ENCODE measurements at places on chromosomes 3 and 15. TPM values are rescaled to one million over a fixed set of nuclear protein-coding genes. Genes with fewer than 3 reads are reported as not detected.

Gene DLEC1
- total RNA-seq: 1.0 TPM

Gene HEMK1
- total RNA-seq: 51.8 TPM

Gene KBTBD12
- not detected for total RNA-seq

Gene ELP6
- total RNA-seq: 45.7 TPM

Gene CDC25A
- total RNA-seq: 58.8 TPM

Gene GP9
- not detected for total RNA-seq

Gene MYRIP
- total RNA-seq: not detected

Gene CNTN6
- total RNA-seq: not detected

Gene SHC4
- 5.0 TPM for total RNA-seq

Gene ANKRD63
- not detected for total RNA-seq

Gene KY
- not detected for total RNA-seq
